Stimulated activated CD4-positive, alpha-beta T cell treated with anti-CD3 and anti-CD28 coated beads, Interleukin-4, amount 100 ng/mL, for 48 hours (primary cell): ENCODE measurements at places on chromosomes 5 and 9.
A peak's percentile ranks its signal among the peaks of the same experiment; 100 is the strongest.

GRCh38 chr5:173669483-173669882 is 53.0 kb upstream of the BOD1 start:
- DNase-seq, result no peak

GRCh38 chr9:93028448-93029006 is 30.0 kb upstream of the SUSD3 start:
- DNase-seq, result peak; percentile 18

DNA sequence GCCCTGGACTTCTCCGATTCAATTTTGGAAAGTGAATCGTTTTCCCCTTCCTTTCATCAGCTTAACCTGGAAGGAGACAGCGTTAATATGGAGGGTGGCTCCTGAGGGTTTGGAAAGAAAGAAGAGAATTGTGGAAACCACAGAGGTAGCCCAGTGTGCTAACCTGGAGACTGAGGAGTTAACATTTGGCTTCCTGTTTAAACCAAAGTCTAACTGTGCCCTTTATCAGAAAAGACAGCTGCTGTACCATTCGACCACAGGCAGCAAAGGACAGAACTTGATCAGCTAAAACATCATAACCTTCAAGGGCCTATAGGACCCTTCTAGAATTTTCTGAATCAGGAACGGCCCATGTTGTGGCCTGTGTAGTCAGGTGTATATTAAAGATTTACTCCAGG is 735 bp downstream of the IDNK start:
- DNase-seq, result no peak

DNA sequence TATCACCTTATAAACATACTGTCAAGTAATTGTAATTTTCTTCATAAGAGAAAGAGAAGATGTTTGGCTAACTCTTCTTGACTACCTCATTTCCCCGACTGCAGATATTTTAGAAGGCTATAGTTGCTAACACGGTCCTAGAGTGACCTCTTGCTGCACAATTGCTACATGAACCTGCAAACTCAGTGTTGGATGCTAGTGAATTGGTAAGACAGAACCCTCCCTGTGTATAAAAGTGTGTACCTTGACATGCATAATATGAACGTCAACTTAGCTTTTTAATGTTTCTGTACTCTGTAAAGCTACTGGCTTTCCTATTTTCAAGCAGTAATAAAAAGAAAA is 46.7 kb upstream of the CER1 start:
- DNase-seq, result no peak

DNA sequence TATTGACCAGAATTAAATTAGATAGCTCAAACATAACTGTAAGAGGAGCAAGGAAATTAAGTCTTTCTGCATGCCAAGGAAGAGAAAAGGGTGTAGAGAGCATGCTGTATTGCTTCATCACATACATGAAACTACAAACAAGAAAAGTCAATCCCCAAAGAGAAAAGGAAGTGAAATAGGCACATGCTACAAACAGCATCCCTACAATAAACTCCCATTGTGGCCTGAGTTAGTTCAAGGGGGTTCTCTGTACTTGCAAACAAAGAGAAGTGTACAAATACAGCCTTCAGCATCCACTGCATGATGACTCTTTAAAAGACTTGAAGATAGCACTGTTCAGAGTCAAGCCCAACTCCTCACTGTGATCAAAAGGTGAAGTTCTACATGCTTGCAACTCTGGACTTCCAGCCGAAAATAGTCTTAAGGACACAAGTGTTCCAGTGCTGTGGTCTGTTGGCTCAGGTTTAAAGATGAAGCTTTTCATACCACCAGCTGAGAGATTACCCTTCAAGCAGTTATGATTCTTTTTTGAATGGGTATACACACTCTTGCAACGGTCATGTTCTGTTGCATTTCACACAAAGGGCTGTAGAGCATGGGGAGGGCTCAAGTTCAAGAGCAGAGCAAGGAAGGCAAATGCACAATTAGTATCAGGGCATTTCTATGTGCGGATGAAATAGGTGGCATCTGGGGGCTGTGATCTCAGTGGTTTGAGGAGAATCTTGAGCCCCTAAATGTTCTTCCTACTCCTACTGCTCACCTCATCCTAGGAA is 534.5 kb downstream of the EBF1 start:
- no peak for DNase-seq

DNA sequence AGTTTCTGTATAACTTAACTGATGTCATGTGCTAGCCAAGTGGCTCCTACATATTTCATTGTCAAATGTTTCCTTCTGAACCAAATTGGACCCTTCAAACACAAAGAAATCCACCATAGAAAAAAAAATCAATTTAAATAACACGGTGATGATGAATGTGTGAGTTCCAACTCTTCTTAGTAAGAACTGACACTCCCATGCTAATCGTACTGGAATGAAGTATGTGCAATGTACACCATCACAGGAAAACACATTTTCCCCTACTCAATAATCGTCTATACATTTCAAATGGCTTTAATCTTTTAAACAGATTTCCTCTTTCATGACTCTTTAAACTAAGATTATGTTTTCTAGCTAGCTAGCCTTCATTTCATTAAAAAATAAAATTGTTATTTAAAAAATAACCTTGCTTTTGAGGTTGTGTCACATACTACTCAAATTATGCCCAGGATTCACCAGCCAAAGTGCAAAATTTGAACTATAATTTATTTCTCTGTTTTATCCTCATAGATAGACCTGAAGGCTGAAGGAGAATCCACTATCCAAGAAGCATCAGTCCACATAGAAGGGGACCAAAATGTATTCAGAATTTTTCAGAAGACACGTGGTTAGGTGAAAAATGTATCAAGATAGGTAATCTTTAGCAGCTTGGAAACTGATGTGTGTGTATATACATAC is 131.0 kb upstream of the ITGA1 start:
- DNase-seq, result no peak

DNA sequence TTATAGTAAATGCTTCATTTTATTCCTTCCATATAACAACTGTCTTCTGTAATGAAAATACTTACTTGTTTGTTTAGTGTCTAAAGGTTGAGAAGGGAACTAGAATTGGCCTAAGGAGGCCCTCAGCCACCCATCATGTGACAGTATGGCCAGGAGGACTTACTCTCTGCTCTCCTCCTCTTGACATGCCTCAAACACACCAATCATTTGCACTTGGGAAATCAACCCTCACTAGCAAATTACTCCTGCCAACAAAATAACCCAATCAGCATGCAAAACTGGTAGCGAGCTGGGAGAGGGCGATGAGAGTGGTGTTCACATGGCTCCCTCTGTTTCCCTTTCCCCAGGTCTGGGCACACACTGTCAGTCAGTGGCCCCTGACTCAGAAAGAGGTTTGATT is 58.6 kb upstream of the MEF2C start:
- no peak for DNase-seq

GRCh38 chr5:110096419-110096818 is 406.7 kb downstream of the MAN2A1 start:
- DNase-seq, result no peak

DNA sequence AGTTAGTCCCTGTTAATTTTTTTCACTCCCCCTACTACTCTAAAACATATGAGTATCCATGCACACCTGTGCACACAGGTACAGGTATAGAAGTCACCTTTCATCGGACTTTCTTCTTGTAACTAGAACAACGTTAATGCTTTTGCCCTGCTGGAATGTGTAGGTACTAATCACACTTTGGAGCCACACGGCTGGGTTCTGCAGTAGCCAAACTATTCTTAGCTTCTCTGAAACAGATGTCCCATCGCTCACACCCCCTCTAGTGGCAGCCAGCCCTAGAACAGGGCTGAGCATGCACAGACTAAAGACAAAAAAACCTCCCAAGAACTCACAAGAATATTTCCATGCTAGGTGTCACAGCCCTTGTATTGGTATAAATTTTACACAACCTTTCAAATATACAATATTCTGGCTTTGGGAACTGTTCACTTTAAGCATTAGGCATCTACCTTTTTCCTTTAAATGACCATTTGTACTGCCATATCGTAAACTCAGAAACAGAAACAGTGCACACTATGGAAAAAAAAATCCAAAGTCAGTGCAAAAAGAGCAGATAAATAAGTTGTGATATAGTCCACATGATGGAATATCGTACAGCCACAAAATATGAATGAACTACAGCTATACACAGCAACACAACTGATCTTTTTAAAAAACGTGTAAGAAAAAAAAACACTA is 64.0 kb downstream of the RETREG1 start:
- DNase-seq, result peak; percentile 44

DNA sequence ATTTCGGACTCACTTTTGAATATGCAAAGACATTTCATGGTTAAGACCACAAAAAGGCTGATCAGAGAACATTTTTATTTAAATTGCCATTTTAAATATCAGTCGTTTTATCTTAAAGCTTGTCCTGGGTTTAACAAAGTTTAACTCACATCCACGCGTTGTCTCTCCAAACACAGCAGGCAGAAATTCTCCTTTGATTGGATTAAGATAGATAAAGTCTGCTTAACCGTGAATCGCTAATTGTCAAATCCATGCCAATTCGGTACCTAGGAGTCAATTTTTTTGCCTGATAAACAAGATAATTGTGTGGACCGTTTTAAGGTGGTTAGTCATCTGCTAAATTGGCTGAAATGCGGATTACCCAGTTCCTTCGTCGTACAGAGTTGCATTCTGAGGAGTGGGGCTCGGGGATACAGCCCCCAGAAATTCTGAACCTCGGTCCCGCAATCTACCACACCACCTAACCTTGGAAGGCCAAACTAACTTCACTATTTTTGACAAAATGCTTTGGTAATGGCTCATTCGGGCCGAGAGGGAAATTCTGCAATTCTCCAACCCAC is 665 bp upstream of the BTF3 start:
- no peak for DNase-seq
